ENCODE measurements at places on chromosomes 13 and 19.

DNA sequence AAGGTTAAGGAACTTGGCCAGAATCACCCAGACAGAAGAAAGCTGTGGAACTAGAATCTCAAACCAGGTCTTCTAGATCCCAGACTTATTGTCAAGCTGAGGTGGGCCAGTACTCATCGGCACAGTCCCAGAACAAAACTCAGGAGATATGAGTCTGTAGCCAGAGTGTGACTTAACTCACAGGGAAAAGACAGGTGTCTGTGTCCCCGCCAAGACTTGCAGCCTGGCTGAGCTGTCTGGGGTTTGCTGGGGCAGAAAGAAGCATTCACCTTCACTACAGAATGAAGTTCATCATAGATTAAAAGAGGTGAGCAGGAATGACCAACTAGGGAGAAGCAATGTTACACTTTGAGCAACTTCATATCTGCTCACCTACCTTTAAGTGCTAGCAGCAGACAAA is 257.2 kb downstream of the FOXO1 start:
- DNase-seq, result no peak

DNA sequence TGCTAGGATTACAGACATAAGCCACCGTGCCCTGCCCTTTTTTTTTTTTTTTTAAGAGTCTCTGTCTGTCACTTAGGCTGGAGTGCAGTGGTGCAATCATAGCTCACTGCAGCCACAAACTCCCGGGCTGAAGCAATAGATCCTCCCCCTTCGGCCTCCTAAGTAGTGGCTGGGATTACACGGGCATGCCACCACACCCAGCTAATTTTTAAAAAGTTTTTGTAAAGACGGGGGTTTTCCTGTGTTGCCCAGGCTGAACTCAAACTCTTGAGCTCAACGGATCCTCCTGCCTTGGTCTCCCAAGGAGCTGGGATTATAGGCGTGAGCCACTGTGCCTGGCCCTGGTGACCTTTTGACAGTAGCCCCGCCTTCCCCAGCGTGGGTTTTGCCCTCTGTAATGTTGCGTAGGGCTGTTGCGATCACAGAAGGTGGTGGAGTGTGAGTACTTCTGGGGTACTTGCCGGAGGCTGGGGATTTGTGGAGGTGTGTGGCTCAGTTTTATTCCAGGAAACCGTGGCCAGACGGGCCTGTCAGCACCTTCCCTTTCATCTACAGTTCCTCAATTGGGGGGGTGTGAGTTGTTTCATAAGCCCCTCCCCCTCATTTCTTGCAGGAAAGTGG is 11.6 kb upstream of the RETN start:
- DNase-seq, result no peak

DNA sequence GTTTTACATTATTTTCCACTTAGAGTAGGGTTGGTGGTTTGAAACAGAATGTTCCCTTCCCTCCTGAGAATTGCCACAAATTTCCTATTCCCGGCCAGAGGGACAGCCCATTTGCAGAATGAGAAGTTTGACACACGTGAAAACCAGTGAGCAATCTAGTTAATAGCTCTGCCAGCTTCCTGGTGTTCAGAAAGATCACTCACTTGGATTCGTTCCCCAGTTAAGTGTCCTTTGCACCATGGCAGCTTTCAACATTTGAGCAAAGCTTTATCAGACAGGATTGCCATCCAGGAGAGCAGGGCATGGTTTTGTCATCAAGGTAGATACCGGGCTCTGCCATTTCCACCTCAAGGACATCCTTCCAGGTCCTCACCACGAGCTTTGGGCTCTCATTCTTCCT is 28.2 kb downstream of the RASL11A start:
- DNase-seq, result no peak

DNA sequence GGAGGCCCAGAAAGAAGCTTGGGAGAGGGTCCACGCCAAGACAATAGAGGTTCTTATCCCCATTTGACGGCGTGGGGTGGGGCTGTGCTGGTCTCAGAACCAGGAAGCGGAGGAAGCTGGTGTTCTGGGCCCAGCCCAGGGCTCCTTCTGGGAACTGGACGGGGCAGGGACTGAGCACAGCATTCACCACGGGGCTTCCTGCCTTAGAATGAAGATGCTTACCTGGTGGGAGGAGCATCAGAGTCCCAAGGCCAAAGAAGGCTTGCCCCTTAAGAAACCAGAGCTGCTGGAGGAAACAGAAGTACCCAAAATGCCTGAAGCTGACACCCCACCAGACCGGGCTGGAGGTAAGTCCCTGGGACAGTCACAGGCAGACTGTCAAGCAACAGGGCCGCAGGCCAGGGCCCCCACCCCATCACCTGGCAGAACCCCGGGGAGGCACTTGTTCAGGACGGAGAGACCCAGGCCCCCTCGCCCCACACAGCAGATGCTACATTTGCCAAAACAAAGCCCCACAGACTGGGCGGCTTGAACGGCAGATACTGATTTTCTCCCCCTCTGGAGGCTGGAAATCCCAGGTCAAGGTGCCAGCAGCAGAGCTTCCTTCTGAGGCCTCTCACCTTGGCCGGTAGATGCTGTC is 17.8 kb upstream of the IGLON5 start:
- no peak for DNase-seq

DNA sequence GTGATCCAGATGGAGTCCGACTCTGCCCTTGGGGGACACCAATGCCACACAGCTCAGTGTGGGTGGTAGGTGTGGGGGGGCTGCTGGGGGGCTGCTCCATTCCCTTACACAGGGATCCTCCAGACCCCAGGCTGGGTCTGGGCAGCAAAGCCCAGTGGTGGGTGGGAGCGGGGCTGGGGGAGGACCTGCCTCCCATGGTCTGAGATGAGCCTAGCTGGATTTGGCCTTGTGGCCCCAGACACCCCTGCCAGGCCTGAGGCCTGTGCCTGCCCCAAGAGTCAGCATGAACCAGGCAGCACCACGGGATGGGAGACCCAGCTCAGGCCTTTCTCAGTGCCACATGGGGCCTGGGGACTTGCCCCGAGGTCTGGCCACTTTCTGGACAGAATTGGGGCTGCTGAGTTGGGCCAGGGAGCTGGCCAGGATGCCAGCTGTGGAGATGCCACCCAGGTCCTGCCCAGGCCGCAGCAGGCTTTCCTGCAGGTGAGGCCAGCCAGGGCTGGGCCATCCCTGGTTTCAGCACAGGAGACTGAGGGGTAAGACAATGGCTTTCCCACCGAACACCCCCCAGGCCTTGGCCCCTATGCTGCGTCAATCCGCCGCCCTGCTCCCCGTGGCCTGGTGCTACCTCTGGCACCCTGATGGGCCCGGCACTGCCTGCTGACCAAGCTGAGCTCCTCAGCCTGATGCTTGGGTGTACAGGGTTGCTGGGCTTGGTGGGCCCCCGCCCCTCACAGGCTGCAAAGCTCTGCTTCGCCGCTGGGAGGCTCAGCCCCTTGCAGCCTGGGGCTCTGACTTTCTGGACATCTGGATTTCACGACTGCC is 24.2 kb downstream of the CEBPG start:
- DNase-seq, result no peak

DNA sequence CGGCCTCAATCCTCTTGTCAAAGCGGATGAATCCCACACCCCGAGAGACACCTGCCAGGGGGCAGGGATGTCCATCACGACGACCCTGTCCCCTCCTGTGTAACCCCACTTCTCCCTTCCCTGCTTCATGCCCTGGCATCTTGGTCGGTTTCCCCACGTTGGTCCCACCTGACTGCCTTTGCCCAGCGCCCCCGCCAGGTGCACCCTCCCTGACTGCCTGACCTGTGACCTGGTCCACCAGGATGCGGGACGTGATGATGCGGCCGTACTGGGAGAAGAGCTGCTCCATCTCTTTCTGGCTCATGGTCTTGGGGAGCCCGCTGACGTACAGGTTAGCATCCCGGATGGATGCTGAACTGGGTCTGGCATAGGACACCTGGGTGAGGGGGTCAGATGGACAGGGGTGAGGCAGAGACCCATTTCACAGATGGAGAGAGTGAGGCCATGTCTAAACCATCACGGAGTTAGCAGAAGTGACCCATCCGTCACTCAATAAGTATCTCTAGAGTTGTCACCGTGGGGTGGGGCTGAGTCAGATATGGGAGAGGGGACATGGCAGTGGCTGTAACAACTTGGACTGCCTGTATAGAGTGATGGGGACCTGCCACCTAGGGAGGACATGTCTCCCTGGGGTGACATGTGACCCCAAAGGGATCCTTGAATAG is 22.5 kb downstream of the ELAVL3 start:
- no peak for DNase-seq

DNA sequence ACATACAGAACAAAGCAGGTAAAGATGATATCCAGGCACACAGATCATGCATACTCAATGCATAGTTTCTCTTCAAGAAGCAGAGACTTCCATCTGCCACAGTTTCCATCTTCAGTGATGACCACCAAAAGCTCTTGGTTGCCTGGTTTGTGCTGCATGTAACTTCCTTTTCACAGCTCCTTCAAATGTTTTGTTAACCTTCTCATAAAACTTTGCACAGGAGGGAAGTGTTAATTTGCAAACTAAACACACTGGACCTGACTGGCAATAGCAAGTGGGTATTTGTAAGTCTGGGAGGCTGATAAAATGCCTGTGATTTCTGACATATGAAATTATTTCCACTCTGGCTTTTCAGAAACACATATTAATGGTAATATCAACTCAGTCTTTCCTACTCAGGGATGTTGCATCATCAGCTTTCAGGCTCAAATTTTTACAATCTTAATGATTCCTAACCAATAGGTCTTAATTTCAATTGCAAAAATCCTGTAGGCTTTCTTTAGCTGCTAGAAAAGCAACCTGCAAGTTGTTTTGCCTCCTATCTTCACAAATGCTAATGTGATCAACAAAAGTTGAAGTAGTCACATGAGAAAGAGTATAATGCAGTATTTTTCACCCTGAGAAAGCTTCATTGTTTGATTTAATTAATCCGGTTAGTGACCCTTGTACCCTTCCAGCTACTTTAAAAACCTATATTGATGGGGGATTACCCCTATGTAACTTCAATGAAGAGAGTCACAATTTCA is 575.6 kb downstream of the DIAPH3 start:
- DNase-seq, result no peak

- DNase-seq, result peak; percentile 65
These were observed 1.5 kb downstream of the C3 start for GRCh38 chr19:6718741-6719539.

GRCh38 chr19:12425236-12425887 is 15.5 kb downstream of the ZNF443 start:
- DNase-seq, result no peak

GRCh38 chr19:35753634-35754369 is 3.0 kb downstream of the HSPB6 start:
- DNase-seq, result no peak

DNA sequence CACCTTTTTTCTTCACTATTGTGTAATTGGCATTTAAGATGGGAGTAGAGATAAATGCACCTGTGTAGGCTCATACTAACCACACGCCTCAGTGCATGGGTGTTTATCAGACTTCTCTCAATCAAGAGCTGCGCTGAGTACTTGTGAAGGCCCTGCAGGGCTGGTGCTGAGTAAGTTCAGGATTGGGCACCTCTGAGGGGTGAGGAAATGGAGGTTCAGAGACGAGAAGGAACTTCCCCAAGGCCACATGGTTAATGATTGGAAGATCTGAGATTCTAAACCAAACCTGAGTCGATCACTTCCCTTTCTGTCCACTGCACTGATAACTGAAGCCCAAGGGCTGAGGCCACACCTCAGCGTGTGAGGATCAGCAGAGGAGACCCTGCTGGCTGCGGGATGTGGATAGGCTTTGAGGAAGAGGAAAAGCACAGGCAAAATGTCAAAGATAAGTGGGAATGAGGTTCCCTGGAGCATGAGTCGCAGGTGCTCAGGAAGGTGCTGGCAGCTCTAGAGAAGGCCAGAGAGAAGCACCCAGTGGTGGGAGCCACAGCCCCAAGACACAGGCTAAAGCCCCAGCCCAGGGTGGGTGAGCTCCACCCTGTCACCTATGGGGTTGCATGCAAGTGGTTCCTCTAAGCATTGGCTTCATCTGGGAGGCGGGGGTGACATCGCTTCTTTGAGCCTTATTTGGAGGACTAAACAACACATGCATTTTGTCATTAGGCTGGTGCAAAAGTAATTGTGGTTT is 32.3 kb upstream of the GJB6 start:
- no peak for DNase-seq

GRCh38 chr13:94661406-94661805 is 50.9 kb downstream of the SOX21 start:
- no peak for DNase-seq

- DNase-seq, result no peak
These were observed 247.9 kb downstream of the MYO16 start for GRCh38 chr13:108877300-108877699.

DNA sequence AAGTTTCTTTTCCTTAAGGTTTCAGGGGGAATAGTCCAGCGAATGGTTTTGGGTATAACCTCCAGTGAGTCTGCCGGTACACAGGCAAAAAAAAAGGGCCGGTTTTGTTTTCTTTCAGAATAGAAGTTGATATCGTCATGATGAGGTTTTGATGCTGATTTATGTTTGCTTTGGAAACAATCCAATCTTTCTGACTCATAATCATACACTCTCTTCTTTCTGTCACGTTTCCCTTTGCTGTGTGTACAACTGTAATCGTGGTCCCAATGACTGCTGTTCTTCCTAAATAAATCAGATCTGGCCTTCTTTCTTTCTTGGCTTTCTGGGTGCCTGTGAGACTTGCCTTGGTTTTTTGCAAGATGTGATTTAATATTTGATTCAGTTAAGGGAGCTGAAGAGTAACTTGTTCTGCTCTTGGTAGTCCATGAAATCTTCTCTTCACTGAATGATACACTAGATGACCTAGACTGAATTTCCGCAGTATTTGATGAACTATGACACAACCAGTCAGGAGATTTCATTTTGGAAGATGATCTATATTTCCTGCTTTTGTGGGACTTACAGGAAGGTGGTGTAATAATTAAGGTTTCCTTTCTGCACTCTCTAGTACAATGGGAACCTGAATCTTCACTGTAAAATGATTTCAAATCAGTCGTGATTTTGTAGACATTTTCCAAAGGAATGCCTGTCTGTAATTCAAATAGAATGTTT is 34.9 kb upstream of the METTL21C start:
- no peak for DNase-seq

DNA sequence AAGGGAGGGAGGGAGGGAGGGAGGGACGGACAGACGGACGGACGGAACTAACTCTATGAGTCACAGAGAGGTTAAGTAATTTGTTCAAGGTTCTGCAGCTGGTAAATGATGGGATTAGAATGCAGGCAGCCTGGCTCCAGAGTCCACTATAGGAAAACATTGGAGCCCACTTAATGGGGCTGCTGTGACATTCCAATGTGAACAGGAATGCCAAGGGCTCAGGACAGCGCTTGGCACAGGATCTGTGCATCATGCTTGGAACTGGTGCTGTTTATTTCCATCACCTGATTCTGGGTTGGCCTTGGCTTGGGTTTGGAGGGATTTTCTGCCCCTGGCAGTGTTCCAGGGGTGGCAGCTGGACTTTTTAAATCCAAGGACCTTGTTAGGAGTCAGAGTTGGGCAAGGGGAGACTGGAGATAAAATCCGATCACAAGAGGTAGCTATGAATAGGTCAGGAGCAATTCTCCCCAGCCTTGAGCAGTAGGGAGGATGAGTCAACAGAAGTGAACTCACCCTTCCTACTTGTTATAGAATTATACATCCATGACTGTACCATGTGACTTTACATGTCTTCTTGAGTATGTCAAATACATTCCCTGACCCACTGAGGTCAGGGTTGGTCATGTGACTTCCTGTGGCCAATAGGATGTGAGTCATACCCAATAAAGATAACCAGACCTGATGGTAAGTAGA is 7.8 kb upstream of the HIF3A start:
- no peak for DNase-seq

Data from HuH-7.5 (cell line).